ENCODE measurements at places on chromosomes 16 and 17. TPM values are rescaled to one million over a fixed set of nuclear protein-coding genes. Genes with fewer than 3 reads are reported as not detected.

Gene KRTAP4-5
- total RNA-seq: not detected

Gene USP43
- total RNA-seq: 0.50 TPM

Gene RCVRN
- not detected for total RNA-seq

Gene NOXO1
- total RNA-seq: not detected

Gene CUEDC1
- 12.5 TPM for total RNA-seq

Gene PYDC1
- not detected for total RNA-seq

Gene ADORA2B
- 17.1 TPM for total RNA-seq

Gene PHAF1
- 9.8 TPM for total RNA-seq

Gene FAM171A2
- 6.2 TPM for total RNA-seq
